ENCODE measurements at places on chromosomes 4 and X. TPM values are rescaled to one million over a fixed set of nuclear protein-coding genes. Genes with fewer than 3 reads are reported as not detected.
A peak's percentile ranks its signal among the peaks of the same experiment; 100 is the strongest.

SMARCA5 gene
- 31.6 TPM for total RNA-seq

- peak; percentile 93 for DNase-seq
These were observed 557.6 kb upstream of the DIPK2B start for GRCh38 chrX:45758319-45758718.

- no peak for DNase-seq
These were observed 10.3 kb upstream of the TREX2 start for GRCh38 chrX:153456161-153456560.

DNA sequence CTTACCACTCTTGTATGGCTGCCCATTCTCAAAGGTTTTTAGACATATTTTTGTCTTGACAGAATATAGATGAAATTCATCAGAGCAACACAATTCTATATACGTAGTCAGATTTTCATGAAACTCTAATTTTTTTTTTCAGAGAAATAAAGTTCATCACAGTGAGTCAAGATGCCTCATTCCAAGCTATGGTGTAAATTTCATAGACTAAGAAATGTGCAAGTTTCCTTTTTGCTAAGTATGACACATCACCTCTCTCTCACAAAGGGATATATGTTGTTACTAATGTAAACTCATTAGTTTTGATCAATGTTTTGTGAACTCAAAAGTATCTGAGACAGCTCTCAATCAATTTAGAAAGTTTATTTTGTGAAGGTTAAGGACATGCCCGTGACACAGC lies 60.4 kb upstream of the ATXN3L start:
- DNase-seq: no peak

SCRG1 gene
- not detected for total RNA-seq

DNA sequence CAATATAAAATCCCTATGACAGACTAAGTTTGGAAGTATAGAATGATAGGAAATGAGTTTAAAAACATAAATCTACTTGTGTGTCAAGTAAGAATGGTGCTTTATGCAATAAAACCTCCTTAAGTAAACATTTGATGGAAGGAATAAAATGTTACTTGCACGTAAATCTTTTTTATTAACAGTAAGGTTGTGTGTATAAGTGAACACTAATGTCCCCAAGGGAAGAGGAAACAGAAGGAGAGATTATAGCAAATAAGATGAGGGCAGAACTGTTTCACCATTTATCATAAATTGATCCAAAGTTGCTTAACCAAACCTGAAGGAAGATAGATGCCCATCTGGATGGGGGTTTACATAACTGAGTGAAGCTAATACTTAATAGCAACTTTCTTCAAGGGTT lies 86.8 kb downstream of the FRMPD4 start:
- DNase-seq: no peak

GRCh38 chr4:78004270-78004669 lies 52.9 kb upstream of the FRAS1 start:
- DNase-seq: no peak

ARSH gene
- total RNA-seq: not detected

Measured in H4 (cell line).